ENCODE measurements at places on chromosomes 4 and X.

- no peak for DNase-seq
Measured at GRCh38 chr4:12359420-12359819, 930.7 kb upstream of the HS3ST1 start.

GRCh38 chrX:154441984-154442707 is 1.8 kb upstream of the FAM50A start:
- no peak for DNase-seq

DNA sequence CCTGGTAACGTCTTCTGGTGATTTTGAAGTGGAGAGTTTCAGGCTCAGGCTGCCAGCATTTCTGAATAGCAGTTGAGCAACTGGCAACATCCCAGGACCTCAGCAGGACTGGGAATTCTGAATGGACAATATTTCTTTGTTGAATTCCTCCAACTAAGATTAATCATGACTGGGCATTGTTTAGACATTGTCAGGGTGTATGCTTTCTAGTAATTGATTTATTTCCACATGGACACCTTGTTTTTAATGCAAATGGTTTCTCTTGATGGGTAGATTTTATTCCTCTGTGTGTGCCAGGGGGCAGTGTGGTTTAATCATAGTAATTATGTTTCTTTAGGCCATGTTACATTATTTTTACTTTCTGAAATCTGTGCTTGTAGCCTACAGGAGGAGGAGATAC is 1004.7 kb upstream of the LCORL start:
- no peak for DNase-seq

- peak; percentile 20 for DNase-seq
Measured at GRCh38 chrX:125203737-125204578, 115.7 kb upstream of the TEX13C start.

- DNase-seq: no peak
Measured at GRCh38 chrX:119970574-119970973, 27.0 kb upstream of the NKAP start.

DNA sequence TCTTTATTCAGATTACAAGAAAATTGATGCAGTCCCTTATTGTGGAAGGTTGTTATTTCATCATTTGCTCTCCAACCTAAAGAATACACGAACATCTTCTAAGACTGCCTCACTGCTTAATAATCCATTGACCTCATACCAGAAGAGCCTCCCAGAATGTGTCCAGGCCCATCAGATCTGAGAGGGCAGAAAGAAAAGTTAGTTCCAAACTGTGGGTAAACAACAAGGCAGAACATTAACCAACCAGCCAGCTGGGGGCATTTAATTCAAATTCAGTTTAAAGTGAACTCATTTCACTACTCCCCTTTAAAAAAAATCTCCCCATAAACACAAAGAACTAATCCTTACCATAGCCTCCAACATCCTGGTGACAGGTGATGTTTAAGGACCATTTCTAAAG is 13.8 kb downstream of the GPC4 start:
- DNase-seq: no peak

DNA sequence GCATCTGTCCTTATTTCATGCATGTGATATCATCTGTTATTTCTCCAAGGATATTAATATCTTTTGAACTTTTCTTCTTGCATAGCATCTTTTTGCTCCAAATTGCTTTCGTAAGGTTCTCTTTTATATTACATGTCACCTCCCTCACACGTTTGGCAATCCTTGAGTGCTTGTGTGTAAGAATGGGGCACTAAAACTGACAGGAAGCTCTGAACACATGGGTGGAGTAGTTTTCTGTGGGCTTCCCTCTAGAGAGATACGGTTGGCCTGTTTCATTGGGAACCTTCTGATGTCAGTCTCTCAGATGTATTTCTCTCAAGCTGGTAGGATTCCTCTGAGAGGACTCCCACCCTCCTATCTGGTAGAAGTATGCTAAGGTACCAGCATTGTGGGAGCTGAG is 223.0 kb downstream of the MID1 start:
- DNase-seq: no peak

DNA sequence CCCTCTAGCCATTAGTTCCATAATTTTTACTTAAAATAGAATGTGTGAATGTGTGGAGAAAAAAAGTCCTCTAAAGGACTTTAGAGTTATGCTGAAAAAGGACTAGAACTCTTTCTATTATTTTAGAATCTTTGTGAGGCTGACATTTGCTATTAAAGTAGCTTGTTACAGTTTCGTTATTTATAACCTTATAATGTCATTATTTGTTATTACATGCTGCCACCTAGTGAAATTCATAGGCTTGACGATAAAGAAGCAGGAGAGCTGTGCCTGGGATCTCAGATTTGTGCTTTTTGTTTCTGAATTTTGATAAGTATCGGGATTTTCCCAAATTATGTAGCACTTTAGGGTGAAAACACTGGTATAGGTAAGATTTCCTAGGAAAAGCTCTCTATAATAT is 38.5 kb upstream of the TAPT1 start:
- no peak for DNase-seq

DNA sequence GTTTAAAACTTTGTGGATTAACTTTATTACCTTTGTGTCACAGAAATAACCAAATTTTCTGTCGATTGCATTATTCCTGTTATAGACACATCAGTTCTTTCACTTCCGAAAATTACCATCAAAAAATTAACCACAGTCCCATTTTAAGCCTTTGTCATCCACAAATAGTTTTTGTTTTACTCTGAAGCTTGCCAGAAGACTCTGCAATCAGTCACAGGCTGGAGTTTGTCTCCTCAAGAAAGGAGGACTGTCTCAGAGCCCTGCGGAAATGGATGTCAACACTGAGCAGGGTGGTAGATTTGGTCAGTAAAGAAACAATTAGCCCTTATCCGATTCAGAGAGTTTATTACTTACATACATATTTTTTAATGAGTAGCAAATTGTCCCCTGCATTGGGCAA is 20.1 kb upstream of the TCEAL4 start:
- DNase-seq: no peak

DNA sequence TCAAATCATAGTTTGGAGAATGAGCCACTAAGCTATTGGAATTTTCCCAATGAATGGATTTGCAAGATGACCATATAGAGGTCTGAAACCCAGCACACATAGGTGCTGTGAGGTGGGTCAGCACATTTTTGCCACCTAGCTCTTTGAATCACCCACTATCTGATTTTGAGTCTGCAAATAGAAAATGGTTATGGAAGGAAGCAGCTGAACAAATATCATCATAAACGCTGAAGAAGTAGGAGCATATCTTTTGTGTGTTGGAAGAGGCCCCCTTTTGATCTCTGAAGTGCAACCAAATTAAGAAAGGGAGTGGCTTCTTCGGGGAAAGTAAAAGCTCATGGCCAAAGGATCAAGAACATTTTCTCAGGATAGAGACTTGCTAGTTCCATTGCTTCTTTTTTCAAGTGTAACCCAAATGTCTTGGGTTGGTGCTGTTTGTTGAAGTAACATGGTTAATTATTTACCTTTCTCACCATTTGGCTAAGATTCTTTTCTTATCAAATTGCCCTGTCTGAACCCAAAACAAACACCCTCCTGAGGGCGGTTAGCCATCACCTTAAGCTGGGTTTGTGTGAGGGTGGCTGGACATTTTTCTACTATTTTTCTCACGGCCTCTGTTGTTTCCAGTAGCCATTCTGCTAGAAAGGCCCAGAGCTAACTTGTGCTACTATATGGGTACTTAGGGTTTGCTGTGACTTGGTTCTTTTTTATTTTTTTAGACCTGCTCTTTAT is 18.4 kb upstream of the SORBS2 start:
- no peak for DNase-seq

- DNase-seq: peak; percentile 63
Measured at GRCh38 chrX:24081661-24082154, 27.0 kb downstream of the EIF2S3 start.

DNA sequence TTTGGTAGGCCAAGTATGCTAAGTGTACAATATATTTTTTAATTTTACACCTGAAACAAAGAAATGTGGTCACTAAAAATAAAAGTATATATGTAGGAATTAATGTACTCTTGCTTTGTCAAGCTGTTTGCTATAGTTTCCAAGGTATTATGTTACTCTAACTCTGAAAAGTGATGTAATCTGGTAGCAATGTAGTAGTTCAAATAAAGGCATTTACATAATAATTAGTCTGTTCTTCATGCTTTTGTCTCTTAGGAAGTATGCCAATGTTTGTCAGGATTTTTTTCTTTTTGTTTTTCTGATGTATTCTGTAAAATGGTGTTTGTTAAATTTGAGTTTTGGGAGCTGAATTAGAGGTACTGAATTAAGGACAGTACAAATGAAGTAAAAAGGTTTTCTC is 89.5 kb downstream of the PLS3 start:
- DNase-seq: no peak

DNA sequence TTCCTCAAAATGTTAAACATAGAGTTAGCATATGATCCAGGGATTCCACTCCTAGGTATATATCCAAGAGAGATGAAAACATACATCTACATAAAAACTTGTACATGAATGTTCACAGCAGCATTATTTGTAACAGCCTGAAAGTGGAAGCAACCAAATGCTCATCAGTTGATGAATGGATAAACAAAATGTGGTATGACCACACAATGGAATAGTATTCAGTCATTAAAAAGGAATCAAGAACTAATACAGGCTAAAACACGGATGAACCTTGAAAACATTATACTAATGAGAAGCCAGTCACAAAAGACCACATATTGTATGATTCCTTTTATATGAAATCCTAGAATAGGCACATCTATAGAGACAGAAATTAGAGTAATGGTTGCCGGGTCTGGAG is 42.7 kb upstream of the IQSEC2 start:
- DNase-seq: no peak

DNA sequence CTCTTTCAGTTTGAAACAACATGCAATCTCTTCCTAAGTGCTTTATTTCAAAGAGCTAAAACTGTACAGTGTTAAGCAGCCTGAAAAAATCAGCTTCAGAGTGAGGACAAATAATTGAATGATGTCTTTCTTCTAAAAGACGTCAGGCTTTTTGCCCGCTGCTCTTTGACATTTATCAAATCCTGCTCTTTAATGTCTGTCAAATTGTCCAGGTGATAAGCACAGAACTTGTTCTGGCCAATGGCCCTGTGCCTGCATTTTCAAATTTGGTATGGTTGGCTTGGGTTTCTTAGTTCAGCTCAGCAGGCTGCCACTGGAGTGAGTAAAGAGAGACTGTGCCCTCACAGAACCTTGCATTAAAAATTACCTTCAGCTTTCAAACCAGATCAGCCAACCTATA is 712.9 kb upstream of the LCORL start:
- DNase-seq: no peak

GRCh38 chr4:87749883-87750282 is 49.5 kb upstream of the IBSP start:
- no peak for DNase-seq

DNA sequence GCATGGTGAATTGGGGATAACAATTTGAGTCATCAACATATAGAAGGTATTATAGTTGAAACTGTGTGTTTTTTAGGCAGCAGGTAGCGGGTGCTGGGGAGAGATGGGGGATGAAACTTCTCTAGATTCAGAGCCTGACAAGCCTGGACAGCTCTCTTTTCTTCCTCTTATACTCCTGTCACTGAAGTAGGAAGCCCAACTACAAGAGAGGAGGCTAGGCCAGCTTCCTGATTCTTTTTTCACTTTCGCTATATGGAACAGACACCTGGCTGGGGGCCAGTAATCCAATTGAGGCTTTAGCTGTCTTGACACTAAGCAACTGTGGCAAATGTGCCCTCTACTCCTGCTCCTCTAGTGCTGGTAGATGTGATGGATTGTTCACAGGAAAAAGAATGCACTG is 69.2 kb downstream of the PHKA1 start:
- no peak for DNase-seq

DNA sequence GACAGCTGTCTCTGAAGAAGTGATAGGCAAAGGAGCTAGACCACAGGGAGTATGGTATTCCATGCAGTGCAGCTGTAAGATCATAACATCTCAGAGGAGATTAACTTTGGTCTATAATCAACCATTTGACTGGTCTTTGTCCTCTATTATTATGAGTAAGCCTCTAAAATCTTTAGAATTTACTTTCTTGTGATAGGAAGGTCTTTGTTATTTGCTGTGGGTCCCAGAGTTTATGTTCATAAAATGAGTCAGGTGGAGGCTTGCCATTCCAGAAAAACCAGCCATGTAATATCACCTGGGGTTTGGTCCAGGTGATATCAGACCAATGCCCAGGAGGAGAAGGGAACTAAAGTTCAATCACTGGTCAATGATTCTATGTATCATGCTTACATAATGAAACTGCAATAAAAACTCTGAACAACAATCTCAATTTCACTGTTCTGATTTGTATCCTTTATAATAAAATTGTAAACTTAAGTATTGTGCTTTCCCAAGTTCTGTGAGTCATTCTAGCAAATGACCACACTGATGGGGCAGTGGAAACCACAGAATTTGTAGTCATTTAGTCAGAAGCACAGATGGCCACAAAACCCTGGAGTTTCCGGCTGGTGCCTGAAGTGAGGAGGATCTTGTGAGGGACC is 239.6 kb upstream of the TRAM1L1 start:
- DNase-seq: no peak

GRCh38 chrX:102959471-102959870 is 22.4 kb downstream of the RAB40AL start:
- no peak for DNase-seq

- DNase-seq: no peak
Measured at GRCh38 chr4:82903737-82904136, 3.2 kb downstream of the THAP9 start.

DNA sequence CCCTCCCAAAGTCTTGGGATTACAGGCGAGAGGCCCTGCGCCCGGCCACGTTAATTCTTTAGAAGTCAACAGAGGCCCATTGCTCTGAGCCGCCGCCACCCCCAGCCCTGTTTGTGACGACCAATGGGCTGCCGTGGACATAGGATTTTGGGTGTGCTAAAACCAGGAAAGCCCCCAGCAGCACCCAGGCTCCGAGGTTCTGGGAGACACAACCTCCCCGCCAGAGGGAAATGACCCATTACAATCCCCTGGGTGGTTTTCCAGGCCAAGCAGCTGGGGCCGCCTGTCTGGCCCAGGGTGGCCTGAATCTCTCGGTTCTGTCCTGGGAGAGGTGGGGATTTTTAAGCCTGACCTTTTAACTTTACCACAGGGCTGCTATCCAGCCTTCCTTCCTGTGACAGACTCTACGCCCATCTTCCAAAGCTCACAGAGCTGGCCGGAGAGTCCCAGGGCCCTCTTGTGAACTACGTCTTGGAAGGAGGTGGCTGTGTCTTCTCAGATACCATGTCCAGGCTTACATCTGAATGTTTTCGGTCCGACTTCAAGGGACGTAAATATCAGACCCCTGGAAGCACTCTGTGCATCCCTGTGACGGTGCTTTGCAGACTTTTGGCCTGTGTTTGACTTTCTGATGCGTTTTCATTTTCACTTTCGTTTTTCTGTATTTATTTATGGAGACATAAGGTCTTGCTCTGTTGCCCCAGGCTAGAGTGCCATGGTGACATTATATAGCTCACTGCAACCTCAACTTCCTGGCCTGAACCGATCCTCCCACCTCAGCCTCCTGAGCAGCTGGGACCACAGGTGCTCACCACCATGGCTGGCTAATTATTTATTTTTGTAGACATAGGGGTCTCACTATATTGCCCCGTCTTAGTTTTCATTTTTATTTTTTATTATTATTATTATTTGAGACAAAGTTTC is 36.0 kb downstream of the P2RY8 start:
- DNase-seq: peak; percentile 54

DNA sequence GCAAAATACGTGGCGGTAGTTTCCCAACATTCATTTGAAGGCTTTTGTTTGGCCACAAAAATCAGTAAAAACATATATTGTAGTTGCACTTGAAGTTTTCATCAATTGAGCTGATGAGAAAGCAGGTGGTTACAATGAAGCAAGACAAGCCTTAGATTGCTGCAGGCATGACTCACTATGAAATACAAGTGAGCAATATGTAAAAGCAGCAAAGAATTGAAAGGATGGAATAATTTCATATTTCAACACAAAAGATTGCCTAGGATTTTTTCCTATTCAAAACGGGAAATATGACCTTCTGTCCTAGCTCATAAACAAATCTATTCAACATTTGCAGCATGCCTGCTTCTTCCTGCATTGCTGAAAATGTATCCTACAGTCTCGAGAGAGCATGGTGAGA is 190.9 kb upstream of the BANK1 start:
- DNase-seq: no peak
